ENCODE measurements at places on chromosomes 7 and 10.

- H3K27ac ChIP-seq: no peak overlapping the region
- H3K4me3 ChIP-seq: no peak overlapping the region
- H3K4me1 ChIP-seq: no peaks in the 10 kb centered on the region
- no peaks in the 10 kb centered on the region for H3K36me3 ChIP-seq
- H3K27me3 ChIP-seq: no peaks in the 10 kb centered on the region
- DNase-seq: no peak
Measured at GRCh38 chr10:92729886-92730285, 40.1 kb downstream of the HHEX start.

GRCh38 chr10:35194471-35194870 lies 67.8 kb downstream of the CREM start:
- H3K4me3 ChIP-seq: no peak overlapping the region
- H3K27ac ChIP-seq: no peak overlapping the region
- no peaks in the 10 kb centered on the region for H3K4me1 ChIP-seq
- no peak for DNase-seq
- no peaks in the 10 kb centered on the region for H3K36me3 ChIP-seq
- no peaks in the 10 kb centered on the region for H3K27me3 ChIP-seq

GRCh38 chr7:120395526-120396019 lies 122.6 kb downstream of the KCND2 start:
- H3K4me3 ChIP-seq: no peak overlapping the region
- H3K36me3 ChIP-seq: no peaks in the 10 kb centered on the region
- H3K27ac ChIP-seq: no peak overlapping the region
- DNase-seq: no peak

- H3K36me3 ChIP-seq: no peaks in the 10 kb centered on the region
- no peaks in the 10 kb centered on the region for H3K27me3 ChIP-seq
- H3K4me3 ChIP-seq: no peak overlapping the region
- no peak for DNase-seq
- no peak overlapping the region for H3K27ac ChIP-seq
- H3K4me1 ChIP-seq: no peaks in the 10 kb centered on the region
Measured at GRCh38 chr7:134420424-134421125, 38.3 kb downstream of the AKR1B1 start.

GRCh38 chr7:142231716-142232115 lies 26.1 kb downstream of the PRSS58 start:
- H3K4me1 ChIP-seq: no peaks in the 10 kb centered on the region
- no peak overlapping the region for H3K27ac ChIP-seq
- no peak for DNase-seq

- H3K27me3 ChIP-seq: no peaks in the 10 kb centered on the region
- peaks cover 66% of the 10 kb centered on the region for H3K36me3 ChIP-seq
- no peaks in the 10 kb centered on the region for H3K4me1 ChIP-seq
- peak overlapping the region; percentile 41 for H3K4me3 ChIP-seq
Measured at GRCh38 chr7:6691103-6691502, 15.6 kb downstream of the ZNF12 start.

DNA sequence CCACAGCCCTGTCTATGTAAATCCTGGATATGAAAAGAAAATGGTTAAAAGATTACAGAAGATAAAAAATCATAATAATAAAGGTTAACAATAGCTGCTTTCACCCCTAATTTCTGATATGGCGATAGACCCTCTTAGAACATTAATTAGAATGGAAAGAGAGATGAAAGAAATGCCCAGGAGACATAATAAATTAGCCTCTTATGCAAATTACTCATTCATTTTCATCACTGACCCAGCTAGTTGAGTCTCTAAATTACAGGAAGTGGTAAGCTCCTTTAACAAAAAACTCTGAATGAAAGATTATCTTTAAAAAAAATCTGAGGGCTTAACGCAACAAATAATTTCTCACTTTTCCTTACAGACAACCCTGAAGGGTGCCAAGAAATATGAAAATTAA lies 12.4 kb downstream of the GFRA1 start:
- no peak overlapping the region for H3K4me3 ChIP-seq
- H3K4me1 ChIP-seq: no peaks in the 10 kb centered on the region
- no peaks in the 10 kb centered on the region for H3K36me3 ChIP-seq
- DNase-seq: no peak
- no peak overlapping the region for H3K27ac ChIP-seq
- H3K27me3 ChIP-seq: no peaks in the 10 kb centered on the region

- no peak overlapping the region for H3K4me3 ChIP-seq
- H3K4me1 ChIP-seq: no peaks in the 10 kb centered on the region
- no peaks in the 10 kb centered on the region for H3K27me3 ChIP-seq
- DNase-seq: no peak
- H3K27ac ChIP-seq: no peak overlapping the region
- H3K36me3 ChIP-seq: no peaks in the 10 kb centered on the region
Measured at GRCh38 chr7:100561491-100562194, 12.1 kb downstream of the SAP25 start.

DNA sequence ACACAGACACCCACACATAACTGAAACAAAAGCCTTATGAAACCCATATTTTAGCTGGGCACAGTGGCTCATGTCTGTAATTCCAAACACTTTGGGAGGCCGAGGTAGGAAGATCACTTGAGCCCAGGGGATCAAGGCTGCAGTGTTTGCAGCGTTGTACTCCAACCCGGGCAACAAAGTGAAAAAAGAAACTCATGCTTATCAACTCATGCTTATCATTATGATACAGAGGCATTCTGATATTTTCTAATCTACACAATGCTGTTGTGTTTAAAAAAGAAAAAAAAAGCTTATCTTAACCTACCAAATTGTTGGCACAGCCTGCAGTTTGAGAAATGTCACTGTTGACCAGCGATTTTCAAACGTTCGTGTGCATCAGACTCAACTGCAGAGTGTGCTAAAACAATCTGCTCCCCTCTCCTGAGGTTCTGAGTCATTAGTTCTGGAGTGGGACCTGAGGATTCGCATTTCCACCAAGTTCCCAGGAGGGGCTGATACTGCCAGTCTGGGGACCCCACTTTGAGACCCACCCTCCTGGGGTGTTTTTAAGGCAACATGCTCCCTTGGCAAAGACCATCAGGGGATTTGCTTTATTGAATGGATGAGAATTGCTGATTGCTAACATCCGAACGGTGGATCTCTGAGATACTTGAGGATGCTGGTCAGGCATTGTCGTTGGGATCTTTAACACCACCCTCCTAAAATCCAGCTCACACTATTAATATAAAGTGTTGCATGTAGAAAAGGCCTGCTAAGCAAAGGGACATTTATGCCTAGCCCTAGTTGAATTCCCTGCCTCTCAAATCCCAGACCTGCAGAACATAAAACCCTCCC lies 16.2 kb downstream of the CHST3 start:
- DNase-seq: no peak
- H3K27ac ChIP-seq: peak overlapping the region; percentile 75
- no peak overlapping the region for H3K4me3 ChIP-seq
- H3K27me3 ChIP-seq: no peaks in the 10 kb centered on the region
- no peaks in the 10 kb centered on the region for H3K36me3 ChIP-seq

DNA sequence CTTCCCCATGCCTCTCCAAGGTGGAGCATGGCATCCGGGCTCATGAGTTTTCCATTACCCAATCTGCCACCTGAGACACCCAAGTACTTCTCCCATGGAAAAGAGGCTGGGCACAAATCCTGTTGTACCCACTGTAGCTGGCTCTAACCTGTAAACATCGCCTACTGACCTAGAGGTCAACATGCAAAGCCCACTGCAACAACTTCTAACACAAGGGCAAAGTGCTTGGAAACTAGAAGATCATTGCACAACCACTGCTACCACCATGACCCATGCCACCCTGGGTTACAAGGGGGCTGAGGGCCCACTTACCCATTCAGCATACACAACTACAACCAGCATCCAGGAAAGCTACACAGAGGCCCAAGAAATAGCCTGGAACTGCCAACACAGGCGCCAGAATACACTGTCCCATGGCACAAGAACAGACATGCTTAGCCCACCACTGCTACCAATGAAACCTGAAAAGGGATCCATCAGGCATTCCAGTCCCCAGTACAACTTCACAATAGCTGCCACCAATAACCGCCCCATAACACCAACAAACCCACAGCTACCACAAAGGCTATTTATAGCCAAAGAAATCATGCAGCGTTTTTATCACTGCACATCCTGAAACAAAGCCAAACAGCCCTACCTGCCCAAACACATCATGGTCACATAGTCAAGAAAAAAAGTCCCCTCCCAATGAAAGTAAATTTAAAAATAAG lies 63.4 kb downstream of the RNF32 start:
- DNase-seq: no peak
- no peaks in the 10 kb centered on the region for H3K36me3 ChIP-seq
- H3K27ac ChIP-seq: no peak overlapping the region

GRCh38 chr7:30785786-30786185 lies 14.6 kb downstream of the MINDY4 start:
- no peak overlapping the region for H3K4me3 ChIP-seq
- H3K4me1 ChIP-seq: no peaks in the 10 kb centered on the region
- no peaks in the 10 kb centered on the region for H3K36me3 ChIP-seq
- H3K27ac ChIP-seq: no peak overlapping the region
- DNase-seq: no peak
- no peaks in the 10 kb centered on the region for H3K27me3 ChIP-seq

DNA sequence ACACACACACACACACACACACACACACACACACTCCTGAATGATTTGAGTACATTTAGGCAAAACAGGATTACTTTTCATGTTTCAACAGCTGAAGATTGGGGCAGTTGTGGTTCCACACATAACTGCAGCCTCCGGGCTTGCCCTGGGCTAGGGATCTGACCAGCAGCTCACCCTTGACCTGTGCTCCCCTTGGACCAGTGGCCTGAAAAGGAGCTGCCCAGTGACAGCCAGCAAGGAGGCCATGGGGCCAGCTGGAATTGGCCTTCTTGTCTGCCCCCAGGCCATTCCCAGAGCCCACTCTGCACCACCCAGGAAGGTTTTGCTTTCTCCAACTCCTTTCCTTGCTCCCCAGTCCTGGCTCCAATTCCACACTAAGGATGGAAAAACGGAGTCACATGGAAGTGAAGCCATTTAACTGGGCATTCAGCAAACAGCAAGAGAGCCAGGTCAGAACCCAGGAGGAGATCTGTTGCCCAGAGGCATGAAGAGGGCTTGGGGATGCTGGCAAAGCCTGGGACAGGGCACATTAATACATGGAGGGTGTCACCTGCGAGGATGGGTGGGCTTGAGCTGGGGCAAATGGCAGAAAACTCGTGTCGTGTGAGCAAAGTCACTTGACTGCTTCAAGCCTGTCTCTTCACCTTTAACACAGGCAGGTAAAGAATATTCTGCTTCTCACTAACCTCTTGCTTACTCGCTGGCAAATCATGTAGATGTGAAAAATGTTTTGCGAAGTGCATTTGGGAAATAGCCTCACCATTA lies 61.5 kb upstream of the GDF10 start:
- DNase-seq: no peak
- no peaks in the 10 kb centered on the region for H3K36me3 ChIP-seq
- H3K4me1 ChIP-seq: no peaks in the 10 kb centered on the region

DNA sequence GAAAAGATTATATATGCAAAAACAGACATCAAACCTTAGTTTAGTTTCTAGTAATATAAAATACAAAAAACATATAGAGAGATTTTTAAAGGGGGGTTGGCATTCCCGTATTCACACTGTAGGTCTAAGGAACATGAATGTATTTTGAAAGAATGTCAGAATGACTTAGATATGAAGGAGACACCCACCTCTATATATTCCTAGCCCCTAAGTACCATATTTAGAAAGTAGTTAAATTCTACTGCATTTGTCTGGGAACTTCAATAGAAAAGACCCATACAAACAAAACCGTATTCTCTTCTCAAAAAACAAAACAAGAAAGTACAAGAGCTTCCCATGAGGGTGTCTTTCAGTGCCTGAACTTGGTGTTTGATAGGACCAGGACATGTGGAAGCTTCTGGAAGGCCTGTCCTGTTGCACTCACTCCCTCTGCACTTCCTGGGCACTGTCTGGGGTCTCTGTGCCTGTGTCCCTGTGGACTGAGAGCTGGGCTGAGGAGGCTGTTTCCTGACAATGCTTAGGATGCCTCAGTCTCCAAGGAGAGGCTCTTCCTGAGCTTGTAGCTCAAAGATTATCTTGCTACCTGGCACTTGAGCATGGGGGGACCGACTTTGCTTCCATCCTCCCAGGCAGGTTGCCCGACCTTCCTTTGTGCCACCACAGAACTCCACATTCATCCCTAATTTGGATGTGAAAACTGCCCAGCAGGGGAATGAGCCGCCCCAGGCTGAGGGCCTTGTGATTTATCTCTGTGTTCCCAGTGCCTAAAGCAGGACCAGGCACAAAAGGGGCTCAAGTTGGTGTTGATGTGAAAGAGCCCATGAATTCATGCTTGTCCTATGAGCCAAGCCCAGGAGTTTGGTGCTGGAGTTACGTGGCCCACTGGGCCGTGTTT lies 44.4 kb upstream of the KLF6 start:
- H3K27me3 ChIP-seq: no peaks in the 10 kb centered on the region
- H3K27ac ChIP-seq: peak overlapping the region; percentile 76
- no peaks in the 10 kb centered on the region for H3K4me1 ChIP-seq
- no peaks in the 10 kb centered on the region for H3K36me3 ChIP-seq
- peak overlapping the region; percentile 51 for H3K4me3 ChIP-seq
- no peak for DNase-seq

- DNase-seq: no peak
- H3K27me3 ChIP-seq: no peaks in the 10 kb centered on the region
- no peak overlapping the region for H3K27ac ChIP-seq
- H3K4me3 ChIP-seq: no peak overlapping the region
- no peaks in the 10 kb centered on the region for H3K4me1 ChIP-seq
Measured at GRCh38 chr7:47837826-47838225, 110.4 kb downstream of the PKD1L1 start.

DNA sequence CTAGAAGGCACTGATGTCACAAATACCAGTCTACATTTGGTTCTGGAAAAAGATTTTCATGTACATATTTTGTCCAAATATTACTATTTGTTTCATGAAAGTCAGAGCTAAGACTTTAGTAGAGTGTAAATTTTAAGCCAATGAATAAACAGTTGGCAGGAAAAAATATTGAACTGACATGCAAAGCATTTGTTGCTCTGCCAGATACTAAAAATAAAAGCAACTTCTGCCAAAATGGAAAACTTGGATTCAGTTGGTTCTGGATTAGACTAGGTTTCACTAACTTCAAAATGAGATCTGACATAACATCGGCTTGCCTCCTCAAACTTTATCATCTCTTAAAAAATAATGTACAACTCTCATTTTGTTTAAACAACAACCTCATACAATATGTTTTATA lies 34.9 kb downstream of the FAM204A start:
- no peaks in the 10 kb centered on the region for H3K4me1 ChIP-seq
- H3K27me3 ChIP-seq: no peaks in the 10 kb centered on the region
- DNase-seq: no peak
- no peak overlapping the region for H3K27ac ChIP-seq
- H3K36me3 ChIP-seq: no peaks in the 10 kb centered on the region

DNA sequence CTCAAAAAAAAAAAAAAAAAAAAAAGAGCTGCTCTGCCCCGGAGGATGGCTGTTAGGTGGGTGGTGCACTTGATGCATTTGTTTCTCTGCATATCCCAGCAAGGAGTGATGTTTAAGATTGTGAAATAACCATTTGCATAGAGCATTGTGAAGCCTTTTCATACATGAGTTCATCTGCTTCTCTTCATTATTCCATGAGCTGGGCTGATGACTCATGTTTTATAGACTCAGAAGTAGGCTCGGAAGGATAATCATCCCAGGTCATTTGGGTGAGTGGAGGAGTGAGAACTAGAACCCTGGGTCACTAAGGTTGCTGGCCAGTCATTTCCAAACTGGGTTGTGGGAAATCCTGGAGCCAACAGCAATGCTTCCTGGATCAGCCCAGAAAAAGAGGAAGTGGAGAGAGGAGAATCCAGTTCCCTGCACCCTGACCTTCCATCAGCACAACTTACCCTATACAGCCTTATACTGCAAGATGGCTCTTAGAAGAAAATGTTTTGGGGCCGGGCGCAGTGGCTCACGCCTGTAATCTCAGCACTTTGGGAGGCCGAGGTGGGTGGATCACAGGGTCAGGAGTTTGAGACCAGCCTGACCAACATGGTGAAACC lies 45.3 kb downstream of the TACC2 start:
- H3K27me3 ChIP-seq: no peaks in the 10 kb centered on the region
- no peaks in the 10 kb centered on the region for H3K36me3 ChIP-seq
- no peaks in the 10 kb centered on the region for H3K4me1 ChIP-seq
- H3K27ac ChIP-seq: no peak overlapping the region
- no peak overlapping the region for H3K4me3 ChIP-seq
- no peak for DNase-seq
